Spleen (tissue), 13 donors: ENCODE measurements at places on chromosomes 5 and 9.
A peak's percentile ranks its signal among the peaks of the same experiment; 100 is the strongest.

GRCh38 chr5:15421921-15422412, 78.0 kb upstream of the FBXL7 start:
- DNase-seq, result no peak

DNA sequence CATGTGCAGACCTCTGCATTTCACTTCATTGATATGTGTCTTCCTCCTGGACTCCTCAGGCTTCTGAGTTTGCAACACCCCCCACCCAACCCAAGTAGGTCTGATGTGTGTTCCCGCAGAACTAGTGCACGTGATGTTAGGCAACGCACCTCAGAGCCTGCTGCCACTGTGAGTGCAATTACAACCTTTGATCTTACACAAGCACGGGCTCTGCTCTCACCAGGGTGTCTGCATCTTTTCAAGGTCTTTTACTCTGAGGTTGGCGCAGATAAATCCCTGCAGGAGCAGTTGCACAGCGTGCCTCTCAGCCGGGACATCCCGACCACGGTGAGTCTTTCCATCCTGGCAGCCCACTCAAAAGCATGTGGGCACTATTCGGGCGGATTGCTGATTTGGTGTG, 80.1 kb downstream of the EGFLAM start:
- no peak for DNase-seq

GRCh38 chr5:1636981-1637638, 113.3 kb upstream of the LPCAT1 start:
- peak; percentile 69 for DNase-seq

GRCh38 chr9:96084331-96084734, 208.8 kb downstream of the ERCC6L2 start:
- DNase-seq, result no peak

- no peak for DNase-seq
These were observed 85.7 kb upstream of the PPP1R2B start for GRCh38 chr5:156764176-156764971.

GRCh38 chr9:71273613-71274012, 152.2 kb upstream of the TRPM3 start:
- DNase-seq, result no peak

GRCh38 chr5:77881528-77881927, 105.4 kb upstream of the TBCA start:
- DNase-seq, result no peak

DNA sequence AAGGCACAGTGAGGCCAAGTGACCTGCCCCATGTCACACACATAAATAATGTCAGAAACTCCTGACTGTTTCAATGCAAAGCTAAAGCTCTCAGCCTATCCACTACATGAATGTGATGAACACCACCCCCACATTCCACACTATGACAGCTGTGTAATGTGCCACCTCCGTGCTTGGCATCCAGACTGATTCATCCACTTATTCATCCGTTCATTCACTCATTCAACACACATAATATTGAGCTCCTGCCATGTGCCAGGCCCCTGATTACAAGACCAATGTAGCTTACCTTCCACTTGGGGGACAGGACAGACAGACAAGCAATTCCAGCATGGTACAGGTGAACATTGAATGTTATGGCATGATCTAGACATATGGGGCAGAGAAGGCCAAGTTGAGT, 46.2 kb upstream of the FABP6 start:
- DNase-seq, result no peak

- DNase-seq, result no peak
These were observed 116.7 kb downstream of the WDR70 start for GRCh38 chr5:37495668-37496347.

- no peak for DNase-seq
These were observed 594.0 kb downstream of the HINT1 start for GRCh38 chr5:130571076-130571475.

GRCh38 chr9:135718616-135719015, 16.6 kb downstream of the KCNT1 start:
- DNase-seq, result peak; percentile 88

GRCh38 chr5:35061211-35061770, 13.5 kb upstream of the AGXT2 start:
- DNase-seq, result no peak

- DNase-seq, result no peak
These were observed 5.1 kb downstream of the PNPLA7 start for GRCh38 chr9:137545123-137545522.

DNA sequence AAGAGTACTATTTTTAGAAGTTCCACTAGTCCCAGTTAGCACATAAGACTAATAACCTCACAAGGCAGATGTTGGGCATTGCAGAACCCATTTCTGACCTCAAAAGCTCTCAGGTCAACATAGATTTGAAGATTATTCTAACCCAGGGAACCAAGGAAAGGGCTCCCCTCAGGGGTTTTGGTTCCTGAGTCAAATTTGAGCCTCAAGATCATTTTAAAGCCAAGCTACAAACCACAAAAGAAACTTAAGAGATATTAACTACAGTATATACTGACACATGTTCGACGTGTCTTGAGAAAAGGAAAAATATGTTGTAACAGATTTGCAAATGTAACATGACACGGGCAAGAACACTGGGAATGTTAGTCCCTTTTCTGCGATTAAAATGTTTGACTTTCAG, 88.6 kb downstream of the GNAQ start:
- no peak for DNase-seq

DNA sequence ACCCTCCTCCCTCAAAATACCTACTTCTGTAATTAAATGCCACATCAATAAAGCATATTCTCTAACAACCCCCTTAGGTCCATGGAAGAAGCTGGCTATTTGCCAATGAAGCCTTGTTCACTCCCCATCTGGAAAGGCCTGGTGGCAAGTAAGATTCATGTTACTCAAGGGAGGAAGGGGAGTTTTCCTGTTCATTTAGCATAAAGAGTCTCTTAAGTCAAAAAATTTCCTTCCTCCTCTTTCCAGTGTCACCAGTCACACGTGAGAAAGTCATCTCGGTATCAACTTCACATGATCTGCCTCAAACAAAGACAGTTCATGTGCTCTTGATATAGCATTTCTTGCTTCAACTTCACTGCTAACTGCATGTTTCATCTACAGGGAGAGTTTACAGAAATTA, 32.7 kb upstream of the RIC1 start:
- no peak for DNase-seq

- no peak for DNase-seq
These were observed 3.6 kb upstream of the OLFM1 start for GRCh38 chr9:135083831-135084230.

DNA sequence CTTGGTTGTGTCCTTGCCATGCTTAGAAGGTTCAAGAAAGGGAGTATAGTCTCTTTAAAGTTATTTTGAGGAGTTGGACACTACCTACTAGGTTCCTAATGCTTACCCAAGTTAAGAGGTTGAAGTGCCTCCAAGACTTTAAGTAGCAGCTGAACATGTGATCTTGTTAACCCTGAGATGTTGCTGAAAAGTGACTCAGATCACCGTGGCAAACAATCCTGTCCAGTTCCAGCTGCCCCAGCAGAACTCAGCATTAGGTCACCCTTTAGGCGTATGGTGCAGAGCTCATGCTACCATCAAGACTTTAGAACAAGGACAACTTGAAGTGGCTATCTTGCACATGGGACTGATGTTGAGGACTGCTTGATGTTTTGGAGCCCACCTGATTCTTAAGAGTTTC, 22.5 kb downstream of the ZNF462 start:
- DNase-seq, result no peak

DNA sequence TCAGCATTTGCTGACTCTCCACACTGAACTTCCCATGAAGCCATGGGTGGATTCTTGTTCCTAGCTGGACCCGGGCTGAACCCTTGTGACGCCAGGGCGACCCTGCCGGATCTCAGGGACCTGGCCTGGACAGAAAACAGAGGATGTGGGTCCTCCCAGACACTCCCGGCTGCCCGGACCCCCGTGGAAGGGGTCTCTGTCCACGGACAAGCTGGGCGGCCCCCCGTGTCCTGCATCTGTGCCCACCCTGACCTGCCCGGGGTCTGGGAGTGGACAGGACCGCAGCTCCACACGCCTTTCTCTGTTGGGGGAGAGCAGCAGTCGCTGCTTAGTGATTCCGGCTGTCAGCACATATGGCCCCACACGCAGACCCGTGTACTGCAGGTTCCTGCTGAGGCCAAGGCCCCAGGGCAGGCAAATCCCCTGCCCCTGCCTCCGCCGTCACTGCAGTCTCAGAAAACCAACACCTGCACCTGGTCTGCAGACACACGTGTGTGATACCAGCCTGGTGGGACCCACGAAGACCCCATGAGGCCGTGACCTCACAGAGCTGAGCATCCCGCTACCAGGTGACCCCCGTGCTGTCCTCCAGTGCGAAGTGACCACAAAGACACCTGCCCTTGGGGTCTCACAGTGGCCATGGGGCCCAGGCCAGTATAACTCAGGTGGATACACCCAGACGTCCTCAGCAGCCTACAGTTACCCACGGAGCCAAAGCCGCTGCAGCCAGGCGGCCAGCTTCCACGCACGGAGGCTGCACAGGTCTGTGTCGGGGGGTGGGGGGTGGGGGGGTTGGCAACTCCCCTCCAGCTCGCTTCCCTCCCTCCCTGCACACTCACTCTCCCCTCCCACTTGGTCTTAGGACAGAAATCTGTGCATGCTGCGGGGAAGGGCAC, 50.6 kb downstream of the NKD2 start:
- no peak for DNase-seq

DNA sequence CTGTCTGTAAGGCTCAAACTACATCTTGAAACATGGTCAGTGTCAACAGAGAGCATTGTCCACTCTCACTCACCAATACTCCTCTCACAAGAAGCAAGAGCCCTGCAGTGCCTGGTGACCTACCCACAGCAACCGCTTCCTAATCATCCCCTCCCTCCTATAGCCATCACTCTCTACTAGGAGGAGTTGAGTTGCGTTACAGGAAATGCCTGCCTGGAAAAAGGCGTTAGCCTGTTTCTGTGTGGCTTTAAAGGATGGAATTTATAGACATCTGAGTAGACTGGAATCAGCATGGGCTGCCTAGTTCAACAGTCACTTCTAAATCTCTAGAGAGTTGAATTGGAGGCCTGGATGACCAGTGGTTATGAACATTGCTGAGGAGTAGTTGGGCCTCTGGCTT, 108.3 kb upstream of the FER start:
- no peak for DNase-seq

DNA sequence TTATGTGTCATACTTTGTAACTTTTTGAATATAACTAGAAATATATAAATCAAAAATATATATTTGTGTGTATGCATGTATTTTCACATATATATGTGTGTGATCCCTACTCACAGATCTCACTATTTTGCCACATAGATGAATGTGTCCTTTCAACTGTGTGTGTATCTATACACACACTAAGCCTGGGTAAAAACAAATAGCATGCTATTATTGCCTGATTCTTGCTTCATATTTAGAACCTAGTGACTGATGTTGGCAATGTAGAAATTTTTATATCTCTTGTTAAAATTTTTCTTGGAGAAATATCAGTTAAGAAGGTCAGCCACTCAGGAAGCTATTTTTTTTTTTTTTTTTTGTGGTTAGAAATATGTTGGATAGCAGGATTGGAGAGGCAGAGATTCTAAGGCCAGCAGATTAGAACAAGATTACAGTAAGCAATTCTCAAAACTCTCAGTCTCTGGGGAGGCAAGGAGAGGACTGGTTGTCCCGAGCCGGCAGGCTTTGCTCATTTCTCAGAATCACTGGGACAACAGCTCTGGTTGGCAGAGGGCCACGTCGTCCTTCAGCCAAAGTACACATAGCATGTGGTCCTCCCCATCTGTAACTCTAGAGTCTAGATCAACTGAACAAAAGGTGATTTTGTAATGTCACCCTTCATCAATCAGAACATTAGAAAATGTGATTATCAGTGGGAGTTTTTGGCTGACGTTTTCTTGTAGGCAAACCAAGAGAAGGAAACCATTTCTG, 19.7 kb downstream of the C6 start:
- DNase-seq, result peak; percentile 77

DNA sequence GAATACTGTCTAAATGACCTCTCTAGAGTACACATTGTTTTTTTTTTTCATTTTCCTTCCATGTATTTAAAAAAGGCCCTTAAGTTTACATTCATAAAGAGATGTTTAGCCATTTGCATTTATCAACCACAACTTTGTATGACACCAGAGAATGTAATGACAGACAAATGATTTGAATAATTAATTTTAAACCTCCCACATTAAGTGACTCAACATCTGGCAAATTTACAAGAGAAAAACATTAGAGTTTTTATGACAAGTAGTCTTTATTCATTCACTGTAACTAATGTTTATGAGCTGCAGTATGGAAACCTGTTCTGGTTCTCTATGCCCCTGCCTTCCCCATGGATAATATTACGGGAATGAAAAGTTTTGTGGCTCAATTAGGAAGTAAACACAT, 1093.8 kb upstream of the CDH9 start:
- DNase-seq, result no peak

DNA sequence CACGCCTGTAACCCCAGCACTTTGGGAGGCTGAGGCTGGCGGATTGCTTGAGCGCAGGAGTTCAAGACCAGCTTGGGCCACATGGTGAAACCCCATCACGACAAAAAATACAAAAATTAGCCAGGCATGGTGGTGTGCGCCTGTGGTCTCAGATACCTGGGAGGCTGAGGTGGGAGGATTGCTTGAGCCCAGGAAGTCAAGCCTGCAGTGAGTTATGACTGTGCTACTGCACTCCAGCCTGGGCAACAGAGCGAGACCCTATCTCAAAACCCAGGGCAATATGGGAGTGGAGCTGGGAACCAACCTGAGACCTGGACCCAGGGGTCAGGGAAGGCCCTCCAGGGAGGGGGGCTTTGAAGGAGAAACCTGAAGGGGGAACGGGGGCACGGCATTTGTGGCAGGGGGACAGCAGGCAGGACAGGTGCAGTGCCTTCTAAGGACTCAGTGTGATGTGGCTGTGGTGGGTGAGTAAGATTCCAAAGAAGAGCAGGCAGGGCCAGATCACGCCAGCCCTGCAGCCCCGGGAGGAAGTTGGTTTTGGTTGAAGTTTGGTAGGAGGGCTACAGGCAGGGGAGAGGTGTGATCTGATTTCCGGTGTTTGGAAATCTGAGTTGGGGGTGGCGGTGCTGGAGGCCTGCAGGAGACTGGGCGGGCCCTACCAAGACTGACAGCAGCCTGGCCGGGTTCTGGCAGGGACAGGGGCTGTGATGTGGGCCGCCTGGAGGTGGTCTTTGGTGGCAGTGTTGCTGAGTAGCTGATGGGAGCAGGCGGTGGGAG, 46.2 kb downstream of the NTNG2 start:
- no peak for DNase-seq

DNA sequence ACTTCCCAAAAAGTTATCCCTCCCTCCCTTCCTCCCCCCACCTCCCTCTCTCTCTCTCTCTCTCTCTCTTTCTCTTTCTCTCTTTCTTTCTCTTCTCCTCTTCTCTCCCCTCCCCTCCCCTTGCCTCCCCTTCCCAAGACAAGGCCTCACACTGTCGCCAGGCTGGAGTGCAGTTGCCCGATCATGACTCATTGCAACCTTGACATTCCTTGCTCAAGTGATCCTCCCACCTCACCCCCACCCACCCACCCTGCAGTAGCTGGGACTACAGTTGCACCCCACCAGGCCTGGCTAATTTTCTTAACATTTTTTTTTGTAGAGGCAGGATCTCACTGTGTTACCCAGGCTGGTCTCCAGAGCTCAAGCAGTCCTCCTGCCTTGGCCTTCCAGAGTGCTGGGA, 32.8 kb downstream of the VPS13A start:
- DNase-seq, result no peak
